ENCODE measurements at places on chromosomes 13 and 19. TPM values are rescaled to one million over a fixed set of nuclear protein-coding genes. Genes with fewer than 3 reads are reported as not detected.
A peak's percentile ranks its signal among the peaks of the same experiment; 100 is the strongest.

The ZNF813 gene
- polyA plus RNA-seq = 0.78 TPM

The KLK11 gene
- not detected for polyA plus RNA-seq

The DACT3 gene
- 10.6 TPM for polyA plus RNA-seq

The ACTMAP gene
- polyA plus RNA-seq = 4.5 TPM

DNA sequence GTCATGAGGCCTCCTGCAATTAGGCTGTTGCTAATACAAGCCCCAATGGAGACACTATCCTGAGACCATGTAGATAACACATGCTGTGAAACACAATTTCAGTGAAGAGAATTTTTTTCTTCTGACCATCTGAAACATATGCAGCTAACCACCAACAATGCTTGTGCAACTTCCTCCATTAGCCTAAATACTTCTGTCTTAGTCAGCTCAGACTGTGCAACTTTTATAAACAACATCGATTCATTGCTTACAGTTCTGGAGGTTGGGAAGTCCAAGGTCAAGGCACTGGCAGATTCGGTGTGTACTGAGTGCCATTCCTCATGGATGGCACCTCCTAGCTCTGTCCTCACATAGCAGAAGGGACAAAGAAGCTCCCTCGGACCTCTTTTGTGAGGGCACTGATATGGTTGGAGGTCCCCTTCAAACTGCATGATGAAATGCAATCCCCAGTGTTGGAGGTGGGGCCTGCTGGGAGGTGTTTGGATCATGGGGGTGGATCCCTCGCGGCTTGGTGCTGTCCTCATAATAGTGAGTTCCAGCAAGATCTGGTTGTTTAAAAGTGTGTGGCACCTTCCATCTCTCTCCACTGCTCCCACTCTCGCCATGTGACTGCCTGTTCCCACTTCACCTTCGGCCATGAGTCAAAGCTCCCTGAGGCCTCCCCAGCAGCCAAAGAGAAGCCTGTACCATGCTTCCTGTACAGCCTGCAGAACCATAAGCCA is 27.7 kb downstream of the STK24 start:
- peaks cover 11% of the 10 kb centered on the region for H3K4me1 ChIP-seq
- no peak overlapping the region for H3K4me3 ChIP-seq
- peaks cover 5% of the 10 kb centered on the region for H3K36me3 ChIP-seq
- no peak overlapping the region for H3K27ac ChIP-seq

GRCh38 chr19:18987456-18987855 is 45.9 kb downstream of the SUGP2 start:
- H3K27me3 ChIP-seq = no peaks in the 10 kb centered on the region
- no peak for DNase-seq

- no peak overlapping the region for H3K27ac ChIP-seq
- DNase-seq = no peak
- no peaks in the 10 kb centered on the region for H3K27me3 ChIP-seq
- H3K4me3 ChIP-seq = no peak overlapping the region
- no peaks in the 10 kb centered on the region for H3K4me1 ChIP-seq
Observed at GRCh38 chr13:57991041-57991440, 359.5 kb downstream of the PCDH17 start.

- DNase-seq = peak; percentile 56
- peaks cover 3% of the 10 kb centered on the region for H3K4me1 ChIP-seq
- H3K27ac ChIP-seq = peak overlapping the region; percentile 98
- H3K36me3 ChIP-seq = no peaks in the 10 kb centered on the region
- H3K27me3 ChIP-seq = no peaks in the 10 kb centered on the region
Observed at GRCh38 chr13:110713981-110714796, 689 bp downstream of the ING1 start.

DNA sequence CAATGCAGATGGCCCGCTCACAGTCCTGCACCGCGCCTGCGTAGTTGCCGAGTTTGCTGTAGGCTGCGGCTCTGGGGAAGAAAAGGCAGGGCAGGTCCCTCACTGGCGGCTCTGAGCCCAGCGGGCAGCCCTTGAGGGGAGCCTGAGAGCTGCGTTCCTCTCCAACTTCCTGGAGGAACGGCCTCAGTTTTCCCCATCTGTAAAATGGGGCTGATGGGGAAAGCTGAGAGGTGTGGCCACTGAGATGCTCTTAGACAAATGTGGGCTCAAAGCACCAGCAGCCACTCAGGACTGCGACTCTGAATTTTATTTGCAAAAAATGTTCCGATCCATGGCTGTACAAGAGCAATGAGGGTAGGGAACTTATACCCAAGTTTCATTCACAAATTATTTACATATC is 19.4 kb downstream of the SGTA start:
- no peaks in the 10 kb centered on the region for H3K27me3 ChIP-seq
- H3K4me3 ChIP-seq = no peak overlapping the region

- no peak for DNase-seq
- H3K27me3 ChIP-seq = no peaks in the 10 kb centered on the region
- no peak overlapping the region for H3K4me3 ChIP-seq
- H3K36me3 ChIP-seq = no peaks in the 10 kb centered on the region
Observed at GRCh38 chr13:44199627-44200207, 173.9 kb upstream of the SERP2 start.

DNA sequence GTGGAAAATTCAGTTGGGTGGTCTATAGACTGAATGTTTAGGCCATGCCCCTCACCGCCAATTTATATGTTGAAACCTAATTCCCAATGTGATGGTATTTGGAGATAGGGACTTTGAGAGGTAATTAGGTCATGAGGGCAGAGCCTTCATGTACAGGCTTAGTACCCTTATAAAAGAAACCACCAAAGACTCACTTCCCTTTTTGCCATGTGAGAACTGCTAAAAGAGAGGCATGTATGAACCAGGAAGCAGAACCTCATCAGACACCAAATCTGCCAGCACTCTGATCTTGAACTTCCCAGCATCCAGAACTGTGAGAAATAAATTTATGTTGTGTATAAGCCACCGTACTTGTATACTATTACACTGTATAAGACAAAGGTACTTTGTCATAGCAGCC is 40.6 kb downstream of the UQCRFS1 start:
- H3K27me3 ChIP-seq = no peaks in the 10 kb centered on the region
- no peaks in the 10 kb centered on the region for H3K4me1 ChIP-seq
- no peak overlapping the region for H3K27ac ChIP-seq
- DNase-seq = no peak
- no peaks in the 10 kb centered on the region for H3K36me3 ChIP-seq
- no peak overlapping the region for H3K4me3 ChIP-seq

DNA sequence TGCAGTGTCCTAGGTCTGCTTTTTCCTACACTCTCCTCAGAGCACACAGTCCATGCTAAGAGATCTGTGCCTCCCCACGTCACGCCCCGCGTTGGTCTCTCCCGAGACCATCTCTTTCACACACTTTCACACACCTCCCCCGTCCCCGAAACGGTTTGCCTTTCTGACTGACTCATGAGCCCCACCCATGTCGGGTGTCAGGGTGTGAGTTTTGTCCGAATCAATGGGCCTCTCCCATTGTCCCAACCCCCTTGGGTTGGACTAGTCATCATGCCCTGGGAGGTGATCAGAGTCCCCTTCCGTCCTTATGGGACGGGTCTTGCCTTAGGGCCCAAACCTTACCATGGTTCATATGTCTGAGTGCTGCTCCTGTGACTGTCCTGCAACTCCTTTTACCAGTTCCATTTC is 214.0 kb upstream of the HTR2A start:
- H3K27me3 ChIP-seq = no peaks in the 10 kb centered on the region
- no peak for DNase-seq
- no peaks in the 10 kb centered on the region for H3K36me3 ChIP-seq
- H3K4me1 ChIP-seq = peaks cover 11% of the 10 kb centered on the region

- peaks cover 18% of the 10 kb centered on the region for H3K36me3 ChIP-seq
- H3K27ac ChIP-seq = peak overlapping the region; percentile 32
- no peaks in the 10 kb centered on the region for H3K27me3 ChIP-seq
- peak; percentile 42 for DNase-seq
- peaks cover 10% of the 10 kb centered on the region for H3K4me1 ChIP-seq
- H3K4me3 ChIP-seq = peak overlapping the region; percentile 57
Observed at GRCh38 chr19:14089412-14089661, 1.2 kb downstream of the SAMD1 start.

- H3K27me3 ChIP-seq = peaks cover 8% of the 10 kb centered on the region
- no peak overlapping the region for H3K27ac ChIP-seq
- no peaks in the 10 kb centered on the region for H3K36me3 ChIP-seq
Observed at GRCh38 chr19:29098091-29098490, 114.9 kb downstream of the UQCRFS1 start.

GRCh38 chr19:46376241-46377153 is 29.6 kb downstream of the PPP5C start:
- H3K4me1 ChIP-seq = peaks cover 45% of the 10 kb centered on the region
- H3K4me3 ChIP-seq = no peak overlapping the region
- H3K27me3 ChIP-seq = no peaks in the 10 kb centered on the region

- no peak overlapping the region for H3K4me3 ChIP-seq
- no peak for DNase-seq
- no peak overlapping the region for H3K27ac ChIP-seq
- peaks cover 24% of the 10 kb centered on the region for H3K4me1 ChIP-seq
- no peaks in the 10 kb centered on the region for H3K36me3 ChIP-seq
Observed at GRCh38 chr13:41915081-41915480, 45.8 kb downstream of the VWA8 start.

Measured in SK-N-SH (cell line).